ENCODE measurements at places on chromosomes 7 and 10. TPM values are rescaled to one million over a fixed set of nuclear protein-coding genes. Genes with fewer than 3 reads are reported as not detected.
A peak's percentile ranks its signal among the peaks of the same experiment; 100 is the strongest.

DNA sequence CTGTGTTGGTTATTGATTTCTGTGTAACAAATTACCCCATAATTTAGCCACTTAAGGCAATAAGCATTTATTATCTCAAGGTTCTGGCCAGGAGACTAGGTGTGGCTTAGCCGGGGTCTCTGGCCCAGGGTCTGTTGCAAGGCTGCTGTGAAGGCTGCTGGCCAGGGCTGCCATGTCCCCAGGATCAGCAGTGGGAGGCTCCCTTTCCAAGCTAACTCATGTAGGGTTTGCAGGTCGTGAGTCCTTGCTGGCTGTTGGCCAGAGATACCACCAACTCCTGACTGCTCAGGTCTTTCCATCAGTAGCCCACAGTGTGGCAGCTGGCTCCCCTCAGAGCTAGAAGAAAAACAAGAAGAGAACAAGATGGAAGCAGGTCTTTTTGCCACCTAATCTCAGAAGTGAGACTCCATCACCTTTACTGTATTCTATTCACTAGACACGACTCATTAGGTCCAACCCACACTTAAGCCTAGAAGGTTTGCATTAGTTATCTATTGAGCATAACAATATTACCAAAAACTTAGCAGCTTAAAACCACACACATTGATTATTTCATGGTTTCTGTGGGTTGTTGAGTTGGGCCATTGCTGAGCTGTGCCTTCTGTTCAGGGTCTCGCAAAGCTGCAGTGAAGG lies 185.6 kb downstream of the PFKFB3 start:
- no peak for DNase-seq

DNA sequence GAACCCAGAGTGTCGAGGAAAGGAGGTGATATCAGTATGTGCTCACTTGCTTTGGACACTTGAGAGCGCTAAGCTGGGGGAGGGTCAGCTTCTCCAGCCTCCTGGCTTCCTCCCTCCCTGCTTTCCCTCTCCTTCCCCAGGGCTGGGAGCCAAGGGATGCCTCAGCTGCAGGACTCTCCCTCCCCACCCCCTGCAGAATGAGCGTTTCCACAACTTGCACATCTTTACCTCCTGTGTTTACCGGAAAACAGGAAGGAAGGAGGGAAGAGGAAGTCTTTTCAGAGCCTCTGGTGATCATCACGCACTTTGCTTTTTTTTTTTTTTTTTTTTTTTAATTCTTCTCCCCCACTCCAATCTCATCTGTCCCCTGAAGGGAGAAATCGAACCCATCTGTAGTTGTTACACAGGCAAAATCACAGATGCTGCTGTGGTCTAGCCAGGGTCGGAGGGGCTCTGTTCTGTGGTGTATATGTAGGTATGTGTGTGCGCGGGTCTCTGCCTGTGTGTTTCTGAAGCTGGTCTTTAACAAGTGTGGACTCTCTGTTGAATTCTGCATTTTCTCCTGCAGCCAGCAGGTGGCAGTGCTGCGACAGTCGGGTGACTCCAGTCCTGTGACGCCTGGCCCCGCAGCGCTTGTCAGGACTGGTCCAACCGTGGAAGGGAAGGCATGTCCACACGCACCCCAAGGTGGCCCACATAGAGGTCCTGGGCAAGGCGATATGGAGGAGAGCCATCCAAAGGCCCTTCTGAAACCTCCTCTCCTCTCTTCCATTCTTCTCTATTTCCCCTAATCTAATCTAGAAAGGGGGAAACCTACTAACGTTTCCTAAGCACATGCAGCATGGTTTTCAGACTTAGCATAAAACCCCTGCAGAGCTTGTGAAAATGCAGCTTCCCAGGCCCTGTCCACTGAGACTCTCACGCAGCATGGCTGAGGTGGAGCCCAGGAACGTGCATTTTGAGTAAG lies 257.6 kb downstream of the PLXNA4 start:
- DNase-seq: peak; percentile 61

- DNase-seq: no peak
Measured at GRCh38 chr7:151032936-151033863, 5.0 kb downstream of the ABCB8 start.

DNA sequence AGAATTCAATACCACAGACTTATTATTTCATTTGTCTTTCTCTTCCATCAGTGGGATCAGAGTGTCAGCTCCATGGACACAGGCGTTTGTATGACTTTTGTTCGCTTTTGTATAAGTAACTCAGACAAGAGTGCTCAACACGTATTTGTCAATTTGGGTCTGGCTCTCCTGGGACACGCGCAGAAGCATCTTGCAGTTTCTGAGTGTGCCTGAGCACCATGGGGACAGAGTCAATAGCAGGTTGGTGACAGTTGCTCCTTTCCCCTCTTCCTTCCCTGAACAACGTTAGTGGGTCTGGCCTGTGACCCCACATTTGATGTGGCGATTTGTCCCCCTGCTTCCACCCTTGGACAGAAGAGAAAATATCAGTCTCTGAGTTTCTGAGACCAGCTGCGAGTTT lies 120.4 kb upstream of the SDK1 start:
- DNase-seq: no peak

DNA sequence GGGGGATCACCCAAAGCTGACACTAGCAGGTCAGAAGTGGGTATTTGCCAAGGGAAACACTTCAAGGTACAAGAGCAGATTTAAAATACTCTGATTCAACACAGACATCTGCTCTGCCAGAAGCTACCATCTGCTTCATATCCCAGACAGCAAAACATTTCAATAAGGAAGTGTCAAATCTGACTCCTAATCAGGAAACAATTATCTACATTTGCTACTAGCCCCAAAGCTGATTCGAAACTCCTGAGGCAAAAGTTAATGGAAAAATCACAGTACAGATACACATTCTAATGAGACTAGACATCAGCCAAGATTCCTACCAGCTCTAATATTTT lies 48.9 kb downstream of the PARD3 start:
- no peak for DNase-seq

DNA sequence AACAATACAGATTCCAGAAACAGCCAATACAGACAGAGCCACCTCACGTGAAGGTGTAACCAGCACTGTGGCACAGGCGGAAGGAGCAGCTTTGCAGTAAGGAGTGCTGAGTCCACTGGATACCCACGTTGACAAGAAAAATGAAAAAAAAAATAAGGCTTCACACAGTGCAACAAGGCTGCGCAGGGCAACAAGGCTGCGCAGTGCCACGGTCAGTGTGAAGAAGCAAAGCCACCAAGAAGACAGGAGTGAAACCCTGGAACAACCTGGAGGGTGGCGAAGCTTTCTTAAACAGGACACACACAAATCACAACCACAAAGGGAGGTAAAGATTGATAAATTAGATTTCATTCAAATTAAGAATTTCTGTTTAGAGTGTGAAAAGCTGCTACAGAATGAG lies 204.0 kb downstream of the MAD1L1 start:
- no peak for DNase-seq

- DNase-seq: no peak
Measured at GRCh38 chr7:117588352-117588794, 108.5 kb downstream of the CFTR start.

DNA sequence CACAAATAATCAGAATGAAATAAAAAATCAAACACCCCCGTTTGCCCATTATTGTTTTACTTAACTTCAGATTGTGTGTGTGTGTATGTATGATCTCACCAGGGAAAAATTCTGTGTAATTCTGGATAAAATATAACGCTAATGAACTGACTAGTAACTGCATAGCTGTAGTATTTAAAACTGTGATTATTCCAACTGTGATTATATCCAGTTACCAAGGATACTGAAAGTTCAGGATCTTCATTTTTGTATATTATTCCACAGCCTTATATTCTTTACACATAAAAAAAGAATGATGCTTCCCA lies 2.9 kb downstream of the TWIST1 start:
- DNase-seq: no peak

DNA sequence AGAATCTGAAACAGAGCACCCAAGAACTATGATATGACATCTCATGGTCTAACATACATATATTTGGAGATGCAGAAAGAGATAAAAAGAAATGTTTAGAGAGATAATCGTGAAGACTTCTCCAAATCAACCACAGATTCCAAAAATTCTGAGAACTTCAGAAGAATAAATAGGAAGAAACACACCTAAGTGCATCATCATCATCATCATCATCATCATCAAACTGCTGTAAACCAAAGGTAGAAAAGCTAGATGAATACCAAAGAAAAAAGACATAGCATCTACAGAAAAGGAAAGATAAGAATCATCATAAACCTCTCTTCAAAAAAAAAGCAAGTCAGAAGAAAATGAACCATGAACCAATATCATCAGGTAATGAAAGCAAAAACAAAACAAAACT lies 124.2 kb downstream of the PPP1R3A start:
- DNase-seq: no peak

DNA sequence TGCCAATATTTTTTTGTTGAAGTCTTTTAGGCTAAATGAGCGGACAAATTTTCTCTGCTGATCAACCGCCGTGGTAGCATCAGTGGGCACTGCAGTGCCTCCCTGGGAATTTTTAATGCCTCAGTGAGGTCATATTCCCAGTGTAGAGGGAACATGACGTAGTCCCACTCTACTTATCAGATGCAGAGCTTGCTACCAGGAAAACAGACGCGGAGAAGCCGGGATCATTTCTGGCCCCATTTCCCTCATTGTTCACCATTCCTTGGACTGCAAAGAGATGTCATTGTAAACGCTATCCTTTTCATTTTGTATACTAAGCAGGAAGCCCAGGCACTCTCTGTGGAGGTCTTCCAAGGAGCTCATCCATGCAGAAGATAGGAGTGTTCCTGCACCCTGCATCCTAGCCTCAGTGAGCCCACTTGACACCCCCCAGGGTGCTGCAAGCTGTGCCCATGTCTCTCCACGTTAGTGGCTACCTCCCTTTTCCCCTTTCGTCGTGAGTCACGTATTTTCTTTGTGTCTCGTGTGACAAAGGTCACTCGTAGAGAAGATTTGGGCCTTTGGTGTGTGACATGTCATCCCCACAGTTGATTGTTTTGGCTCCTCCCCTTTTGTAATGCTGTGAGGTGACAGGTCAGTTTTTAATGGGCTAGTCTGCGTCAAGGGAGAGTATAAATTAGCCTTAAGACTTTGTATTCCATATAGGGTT lies 145.5 kb downstream of the TCF7L2 start:
- DNase-seq: no peak

GRCh38 chr10:94416896-94417295 lies 14.6 kb downstream of the TBC1D12 start:
- no peak for DNase-seq

GRCh38 chr7:108973075-108973474 lies 403.4 kb downstream of the DNAJB9 start:
- no peak for DNase-seq

- DNase-seq: no peak
Measured at GRCh38 chr10:89266721-89267453, 15.3 kb upstream of the LIPA start.

DNA sequence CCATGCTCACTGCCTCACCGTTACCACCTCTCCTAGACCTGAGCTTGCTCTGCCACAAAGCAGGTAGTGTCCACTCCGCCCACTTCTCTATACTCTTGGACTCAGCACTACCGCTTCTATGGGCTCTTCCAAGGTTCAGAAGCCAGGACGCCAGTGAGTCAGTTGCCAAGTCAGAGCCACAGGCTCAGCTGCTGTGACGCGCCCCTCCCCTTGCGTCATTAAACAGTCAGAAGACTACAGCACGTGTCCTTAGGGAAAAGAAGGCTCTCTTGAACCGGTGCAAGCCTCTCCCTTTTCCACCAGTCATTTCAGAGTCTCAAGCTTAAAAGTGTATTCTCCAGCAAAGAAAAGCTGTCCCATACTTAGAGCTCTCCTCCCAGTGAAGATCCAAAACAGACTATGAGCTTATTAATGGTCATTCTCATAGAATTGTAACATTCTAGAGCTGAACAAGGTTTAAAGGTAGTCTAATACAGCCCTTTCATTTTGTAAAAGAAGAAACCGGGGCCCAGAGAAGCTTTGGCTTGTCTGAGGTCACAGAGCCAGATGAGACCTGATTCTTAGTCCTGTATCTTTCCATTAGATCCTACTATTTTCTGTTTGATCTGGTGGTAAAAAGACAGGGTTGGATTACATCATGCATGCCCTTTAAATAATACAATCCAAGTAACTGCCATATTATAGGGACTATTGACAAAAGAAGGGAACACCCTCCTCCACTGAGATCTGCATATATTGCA lies 40.9 kb upstream of the MET start:
- no peak for DNase-seq

- no peak for DNase-seq
Measured at GRCh38 chr7:155372782-155373358, 75.2 kb downstream of the INSIG1 start.

- DNase-seq: no peak
Measured at GRCh38 chr10:71618176-71618575, 101.4 kb downstream of the C10orf105 start.

- DNase-seq: no peak
Measured at GRCh38 chr10:89869180-89869579, 167.8 kb downstream of the KIF20B start.

- DNase-seq: no peak
Measured at GRCh38 chr7:132161976-132162375, 414.3 kb downstream of the PLXNA4 start.

- DNase-seq: no peak
Measured at GRCh38 chr7:151142686-151143040, 24.8 kb downstream of the GBX1 start.

DNA sequence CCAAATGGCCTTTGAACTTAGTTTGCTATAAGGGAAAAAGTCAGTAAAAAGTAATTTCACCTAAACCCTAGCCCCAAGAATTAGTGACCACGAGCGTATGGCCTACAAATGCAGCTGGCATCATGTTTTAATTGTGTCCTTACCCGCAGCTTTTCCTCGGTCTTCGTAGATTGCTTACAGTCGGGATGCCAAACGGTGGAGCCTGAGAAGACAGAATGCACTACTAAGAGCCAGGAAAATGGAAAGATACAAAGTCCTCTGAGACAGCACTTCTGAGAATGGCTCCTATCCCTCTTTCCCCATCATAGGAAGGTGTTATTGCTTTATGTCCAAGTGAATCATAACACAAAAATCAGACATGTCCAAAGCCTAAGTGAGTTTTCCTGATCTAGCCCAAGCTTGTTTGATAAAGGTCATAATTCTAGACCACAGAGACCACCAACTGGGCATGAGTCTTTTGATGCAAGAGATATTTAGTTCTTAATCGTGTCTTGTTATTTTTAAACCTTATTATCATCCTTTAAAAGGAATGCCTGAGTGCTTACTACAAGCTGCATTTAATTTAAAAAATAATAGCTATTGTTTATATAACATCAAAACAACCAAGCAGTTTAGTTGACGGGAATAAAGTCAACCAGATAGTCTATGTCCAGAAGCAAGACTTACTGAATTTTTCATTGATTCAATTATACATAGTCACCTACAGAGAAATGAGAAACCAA lies 83.7 kb upstream of the AFAP1L2 start:
- no peak for DNase-seq

GRCh38 chr10:84542522-84543490 lies 214.4 kb downstream of the CCSER2 start:
- no peak for DNase-seq

GRCh38 chr10:69130251-69130650 lies 6.3 kb downstream of the VPS26A start:
- no peak for DNase-seq

Gene ACHE
- 2.0 TPM for total RNA-seq

Gene FAM221A
- 2.0 TPM for total RNA-seq

Gene SND1
- 193 TPM for total RNA-seq

Gene SPACDR
- total RNA-seq: not detected

Gene ZNF518A
- total RNA-seq: 7.2 TPM

Gene UNCX
- not detected for total RNA-seq

Gene SLC18A3
- not detected for total RNA-seq

Gene SLC26A5
- total RNA-seq: not detected

Gene SPDYE6
- not detected for total RNA-seq

Gene SFMBT2
- 4.8 TPM for total RNA-seq

All from glomerular endothelial cell (primary cell).